Astrocyte (in vitro differentiated cells and primary cell): ENCODE measurements at places on chromosomes 5 and 9. TPM values are rescaled to one million over a fixed set of nuclear protein-coding genes. Genes with fewer than 3 reads are reported as not detected.
A peak's percentile ranks its signal among the peaks of the same experiment; 100 is the strongest.

Gene HTR1A
- total RNA-seq: not detected in 2 replicates

Gene CDKN2B
- 306 and 314 TPM in 2 replicates for total RNA-seq

DNA sequence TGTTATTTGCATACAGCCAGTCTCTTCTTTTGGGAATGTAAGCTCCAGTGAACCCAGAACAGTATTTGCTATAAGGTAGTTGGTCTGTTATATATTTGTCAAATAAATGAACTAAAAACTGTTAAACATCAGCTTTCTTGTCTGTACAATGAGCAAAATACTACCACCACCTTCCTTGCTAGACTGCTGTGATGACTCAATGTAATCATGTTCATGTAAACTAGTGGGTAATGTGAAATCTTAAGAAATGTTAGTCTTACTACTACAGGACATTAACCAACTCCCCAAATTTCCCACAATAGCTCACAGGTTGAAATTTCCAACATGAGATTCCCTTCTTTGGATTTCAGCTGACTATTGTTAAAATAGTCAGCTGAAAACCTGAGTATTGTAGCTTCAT is 176.1 kb downstream of the TRPM3 start:
- no peak for DNase-seq
- H3K36me3 ChIP-seq: no peaks in the 10 kb centered on the region
- peaks cover 2% of the 10 kb centered on the region for H3K27me3 ChIP-seq
- no peak overlapping the region for H3K4me3 ChIP-seq
- no peak overlapping the region for H3K27ac ChIP-seq

- no peak for DNase-seq
- H3K4me3 ChIP-seq: no peak overlapping the region
- no peak overlapping the region for H3K27ac ChIP-seq
- H3K36me3 ChIP-seq: no peaks in the 10 kb centered on the region
These were observed 135.8 kb downstream of the TRIM36 start for GRCh38 chr5:115033861-115034260.

- peak; percentile 46 for DNase-seq
- H3K4me3 ChIP-seq: no peak overlapping the region
- peaks cover 16% of the 10 kb centered on the region for H3K27me3 ChIP-seq
- no peak overlapping the region for H3K27ac ChIP-seq
- no peaks in the 10 kb centered on the region for H3K4me1 ChIP-seq
These were observed 34.1 kb upstream of the RAPGEF1 start for GRCh38 chr9:131773911-131774379.

DNA sequence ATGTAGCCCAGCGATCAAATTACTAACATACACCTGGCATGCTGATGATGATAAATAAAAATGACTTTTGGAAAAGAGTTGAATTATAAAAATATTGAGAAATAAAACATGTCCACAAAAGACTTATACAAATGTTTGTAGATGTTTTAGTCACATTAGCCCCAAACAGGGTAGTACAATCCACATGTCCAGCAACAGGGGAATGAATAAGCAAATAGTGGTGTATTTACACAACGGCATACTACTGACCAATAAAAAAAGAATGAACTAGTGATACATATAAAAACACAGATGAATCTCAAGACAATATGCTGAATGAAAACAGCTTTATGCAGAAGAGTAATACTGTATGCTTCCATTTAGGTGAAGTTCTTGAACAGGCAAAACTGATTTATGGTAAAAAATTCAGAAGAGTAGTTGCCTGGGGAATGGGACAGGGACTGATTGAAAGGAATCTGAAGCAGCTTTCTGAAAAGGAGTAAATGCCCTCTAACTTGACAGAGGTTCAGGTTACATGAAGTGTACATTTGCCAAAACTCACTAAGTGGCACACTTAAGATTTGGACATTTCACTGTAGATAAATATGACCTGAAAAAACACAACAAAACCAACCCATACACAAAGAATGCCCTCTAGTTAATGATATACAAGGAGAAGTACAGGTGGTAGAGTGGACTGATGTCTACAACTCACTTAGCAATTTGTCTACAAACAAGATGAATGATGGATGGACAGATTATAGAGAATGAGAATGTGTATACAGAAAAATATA is 35.4 kb downstream of the ACTL7A start:
- H3K4me3 ChIP-seq: no peak overlapping the region
- H3K27me3 ChIP-seq: no peaks in the 10 kb centered on the region
- no peaks in the 10 kb centered on the region for H3K4me1 ChIP-seq
- no peak overlapping the region for H3K27ac ChIP-seq

- no peak overlapping the region for H3K4me3 ChIP-seq
- H3K4me1 ChIP-seq: peaks cover 37% of the 10 kb centered on the region
- H3K27ac ChIP-seq: no peak overlapping the region
- DNase-seq: no peak
- H3K36me3 ChIP-seq: no peaks in the 10 kb centered on the region
These were observed 3.1 kb upstream of the ZSWIM6 start for GRCh38 chr5:61328791-61329549.

- H3K4me3 ChIP-seq: no peak overlapping the region
- no peak overlapping the region for H3K27ac ChIP-seq
- DNase-seq: no peak
- no peaks in the 10 kb centered on the region for H3K36me3 ChIP-seq
- H3K4me1 ChIP-seq: no peaks in the 10 kb centered on the region
- H3K27me3 ChIP-seq: no peaks in the 10 kb centered on the region
These were observed 317.5 kb downstream of the SPOCK1 start for GRCh38 chr5:137181667-137182066.
